ENCODE measurements at places on chromosomes 11 and 22.

DNA sequence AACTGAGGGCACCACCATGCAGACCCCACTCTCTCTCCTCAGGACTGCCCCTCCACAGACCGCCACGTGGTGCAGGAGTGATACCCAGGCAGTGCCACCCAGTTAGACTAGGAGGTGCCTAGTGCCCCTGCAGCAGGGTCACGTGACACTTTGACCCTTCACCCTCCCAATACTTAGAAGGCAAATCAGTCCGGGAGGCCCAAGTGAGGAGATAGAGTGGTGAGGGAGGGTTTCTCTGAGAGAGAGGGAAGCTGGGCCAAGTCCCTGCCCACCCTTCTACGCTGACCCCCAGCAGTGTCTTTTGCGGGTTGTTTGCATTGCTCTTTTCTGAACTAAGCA is 84.6 kb downstream of the BUD13 start:
- no peak for DNase-seq

- peak; percentile 12 for DNase-seq
These were observed 396.9 kb downstream of the RAB38 start for GRCh38 chr11:87778357-87778756.

DNA sequence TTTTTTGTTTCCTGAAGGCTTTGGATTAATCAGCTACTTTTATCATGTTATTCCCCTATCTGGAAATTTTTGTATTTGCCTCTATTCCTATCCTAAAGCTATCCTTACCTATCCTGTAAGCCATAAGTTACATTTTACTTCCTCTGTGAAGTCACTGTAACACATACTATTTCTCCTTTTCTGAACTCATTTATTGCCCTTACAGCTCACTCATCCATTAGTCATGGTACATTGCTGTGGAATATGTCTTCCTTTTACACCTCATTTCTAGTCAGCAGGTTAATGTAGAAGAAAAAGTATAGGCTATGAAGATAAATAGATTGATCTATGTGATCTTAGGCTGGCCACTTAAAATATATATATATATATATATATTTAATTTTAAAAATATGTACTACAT is 28.0 kb downstream of the SWAP70 start:
- DNase-seq: no peak

- DNase-seq: no peak
These were observed 73.3 kb downstream of the ENTHD1 start for GRCh38 chr22:39820256-39820655.

- DNase-seq: no peak
These were observed 4.4 kb downstream of the A4GALT start for GRCh38 chr22:42716221-42716620.

GRCh38 chr11:93487032-93487483 is 56.1 kb downstream of the SMCO4 start:
- DNase-seq: no peak

DNA sequence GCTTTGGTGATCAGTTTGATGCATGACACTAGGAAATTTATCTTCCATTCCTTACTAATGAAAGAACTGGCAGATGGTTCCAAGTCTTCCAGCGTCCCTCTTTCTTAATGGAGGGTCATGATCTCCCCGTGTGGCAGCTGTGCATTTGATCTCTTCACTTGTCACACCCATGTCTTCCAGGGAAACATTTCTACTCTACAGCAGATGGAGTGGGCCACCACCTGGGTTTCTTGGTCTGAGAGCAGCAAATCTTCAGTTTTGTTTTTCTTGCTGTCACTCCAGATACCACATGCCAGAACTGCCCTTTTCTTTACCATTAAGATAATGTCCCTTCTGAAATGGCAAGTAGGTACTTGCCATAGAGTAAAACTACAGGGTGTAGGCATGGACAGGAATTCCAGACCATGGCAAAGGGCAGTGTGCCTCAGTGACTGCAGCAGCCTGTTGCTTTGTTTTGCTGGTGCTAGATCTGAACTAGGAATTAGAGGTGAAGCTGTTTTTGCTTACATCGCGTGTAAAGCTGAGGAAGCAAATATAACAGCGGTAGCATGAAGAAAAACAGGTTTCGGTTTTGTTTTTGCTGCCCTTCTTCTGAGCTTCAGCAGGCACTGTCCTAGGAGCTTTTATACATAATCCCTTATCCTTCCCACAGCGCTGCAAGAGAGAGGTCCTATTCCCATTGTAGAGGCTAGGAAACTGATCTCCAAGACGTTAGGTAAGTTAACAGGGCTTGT is 20.7 kb upstream of the C11orf96 start:
- DNase-seq: no peak

GRCh38 chr11:3217818-3218482 is 663 bp downstream of the MRGPRG start:
- DNase-seq: no peak

DNA sequence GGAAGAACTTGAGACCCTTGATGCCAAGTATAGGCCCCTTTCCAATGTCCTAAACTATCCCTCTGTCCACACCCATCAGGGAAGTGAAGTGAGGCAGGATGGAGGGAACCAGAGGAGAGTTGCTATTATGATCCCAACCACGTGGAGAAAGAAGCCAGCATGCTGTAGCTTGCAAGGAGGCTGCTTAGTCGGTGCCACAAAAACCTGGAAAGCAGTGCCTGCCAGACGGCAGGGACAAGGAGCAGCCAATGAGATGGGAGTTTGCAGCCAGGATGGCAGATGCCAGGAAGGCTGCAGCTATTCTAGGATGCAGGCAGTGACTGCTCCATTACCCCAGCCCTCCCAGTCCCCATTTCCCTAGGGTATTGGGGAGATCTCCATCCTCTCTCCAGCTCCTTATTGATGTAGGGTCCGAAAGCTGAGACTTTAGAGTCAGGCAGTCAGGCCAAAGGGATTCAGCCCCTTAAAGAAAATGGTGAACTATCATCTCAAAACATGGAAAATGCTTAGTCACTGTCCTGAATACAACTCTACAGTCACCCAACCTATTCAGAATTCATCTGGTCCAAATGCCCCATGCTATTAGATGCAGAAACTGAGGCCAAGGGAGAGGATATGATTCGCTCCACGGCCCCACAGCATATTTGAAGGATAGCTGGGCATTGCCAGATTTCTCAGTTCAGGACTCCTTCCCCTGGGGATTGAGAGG is 18.4 kb upstream of the LRRC55 start:
- DNase-seq: no peak

DNA sequence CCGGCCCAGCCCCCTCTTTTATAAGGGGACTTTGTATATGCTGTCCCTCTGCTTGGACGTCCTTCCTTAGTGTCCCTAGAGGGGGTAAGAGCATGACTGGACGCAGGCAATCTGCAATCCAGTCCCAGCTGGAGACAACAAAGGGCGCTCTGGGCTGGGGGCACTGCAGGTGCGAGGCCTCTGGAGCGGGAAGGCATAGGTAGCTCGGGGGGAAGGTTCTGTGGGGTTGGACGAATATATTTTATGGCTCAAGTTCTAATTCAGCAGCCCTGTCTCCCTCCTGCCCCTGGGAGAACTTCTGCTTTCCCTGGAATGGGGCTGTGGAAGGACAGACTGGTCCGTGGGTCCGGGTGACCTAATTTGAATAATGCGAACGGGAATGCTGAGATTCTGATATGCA is 40.0 kb downstream of the KCNJ4 start:
- DNase-seq: no peak

GRCh38 chr22:39941601-39942000 is 18.6 kb upstream of the TMA7B start:
- DNase-seq: no peak

- DNase-seq: no peak
These were observed 28.6 kb upstream of the OR8B8 start for GRCh38 chr11:124474079-124474478.

- peak; percentile 25 for DNase-seq
These were observed 13.4 kb downstream of the NEAT1 start for GRCh38 chr11:65435981-65436411.

GRCh38 chr11:47533690-47534151 is 19.2 kb downstream of the CELF1 start:
- no peak for DNase-seq

- peak; percentile 90 for DNase-seq
These were observed 113.8 kb downstream of the RBFOX2 start for GRCh38 chr22:35914665-35915476.

GRCh38 chr11:119594639-119595249 is 134.3 kb downstream of the NECTIN1 start:
- no peak for DNase-seq

- no peak for DNase-seq
These were observed 114.8 kb downstream of the KCNQ1OT1 start for GRCh38 chr11:2584812-2585565.

DNA sequence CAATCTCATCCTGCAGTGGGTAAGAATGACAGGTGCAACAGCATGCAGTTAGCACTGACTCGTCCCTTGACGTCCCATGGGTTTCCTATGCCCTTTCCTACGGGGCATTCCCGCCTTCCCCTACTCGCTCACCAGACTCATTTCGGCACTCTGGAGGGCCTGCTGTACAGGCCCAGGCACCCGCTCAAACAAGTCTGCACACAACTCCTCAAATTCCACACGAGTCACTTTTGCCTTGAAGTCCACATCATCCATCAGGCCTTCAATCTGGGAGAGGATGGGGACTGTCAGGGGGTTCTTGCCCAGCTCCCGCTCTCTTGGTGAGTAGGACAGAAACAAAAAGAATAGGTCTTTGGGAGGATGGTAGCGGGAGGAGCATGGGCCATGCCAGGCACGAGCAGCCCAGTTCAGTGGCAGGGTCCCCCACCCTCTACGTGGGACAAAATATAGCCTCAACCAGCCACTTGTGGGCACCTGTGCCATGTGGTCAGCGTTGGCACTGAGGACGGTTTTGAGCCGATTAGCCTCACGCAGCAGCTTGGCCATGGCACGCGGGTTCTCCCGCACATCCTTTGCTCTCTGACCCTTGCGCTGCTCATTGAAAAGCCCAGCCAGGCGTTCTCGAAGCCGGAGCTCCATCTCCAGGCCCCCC is 4.7 kb downstream of the HYOU1 start:
- no peak for DNase-seq

- no peak for DNase-seq
These were observed 28.3 kb downstream of the MYO18B start for GRCh38 chr22:25770333-25770732.

- no peak for DNase-seq
These were observed 4.2 kb upstream of the RASGRP2 start for GRCh38 chr11:64747961-64748665.

- DNase-seq: peak; percentile 43
These were observed 6.0 kb downstream of the SYN3 start for GRCh38 chr22:33051960-33052839.

GRCh38 chr11:38884145-38884865 is 2286.3 kb upstream of the RAG2 start:
- no peak for DNase-seq

GRCh38 chr11:4156571-4156970 is 62.0 kb downstream of the RRM1 start:
- DNase-seq: no peak

DNA sequence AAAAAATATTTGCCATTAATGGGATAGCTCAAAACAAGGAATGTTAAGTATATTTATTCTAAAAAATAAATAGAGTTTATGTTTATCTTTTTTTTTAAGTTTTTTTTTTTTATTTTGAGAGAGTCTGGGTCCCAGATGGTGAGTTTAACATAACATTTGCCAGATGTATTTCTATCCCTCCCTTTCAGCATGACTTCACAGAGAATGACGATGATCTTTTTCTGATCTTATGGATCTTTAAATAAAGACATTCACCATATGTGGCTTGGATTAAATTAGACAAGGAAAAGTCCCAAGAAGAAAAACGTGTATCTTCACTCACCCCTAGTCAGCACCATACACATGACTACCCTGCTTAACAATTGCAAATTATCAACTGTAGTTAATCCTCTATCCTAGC is 839.8 kb upstream of the CNTN5 start:
- DNase-seq: no peak

DNA sequence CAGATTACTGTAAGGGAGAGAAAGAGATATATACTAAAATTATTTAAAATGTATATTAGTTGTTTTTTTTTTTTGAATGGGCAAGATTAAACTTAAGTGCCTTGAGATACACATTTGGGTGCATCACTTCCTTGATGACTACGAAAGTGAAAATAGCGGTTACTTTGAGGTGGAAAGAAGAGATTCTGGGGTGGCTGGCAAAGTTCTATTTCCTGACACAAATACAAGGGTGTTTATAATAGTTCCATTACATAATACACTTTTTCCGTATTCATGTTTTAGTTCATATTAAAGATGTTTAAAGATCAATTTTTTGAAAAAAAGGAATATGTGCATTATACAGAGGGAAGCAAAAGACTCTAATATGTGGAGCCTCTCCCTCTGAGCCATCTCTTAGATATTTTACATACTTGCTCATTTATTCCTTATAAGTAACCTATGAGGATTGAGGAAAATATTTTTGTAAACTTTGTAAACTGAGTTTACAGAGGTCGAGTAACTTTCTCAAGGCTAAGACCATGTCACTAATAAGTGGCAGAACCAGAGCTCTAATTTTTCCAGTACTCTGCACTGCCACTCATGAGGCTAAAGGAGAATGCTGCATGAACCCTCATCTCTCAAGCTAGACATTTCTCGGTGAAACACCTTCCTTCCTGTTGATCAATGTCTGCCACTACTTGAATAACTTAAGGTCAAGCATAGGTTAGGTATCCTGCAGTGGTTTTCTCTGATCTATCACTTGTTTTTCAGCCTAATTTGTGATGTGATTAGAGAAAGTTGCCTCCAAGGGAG is 58.6 kb downstream of the DDIAS start:
- no peak for DNase-seq

DNA sequence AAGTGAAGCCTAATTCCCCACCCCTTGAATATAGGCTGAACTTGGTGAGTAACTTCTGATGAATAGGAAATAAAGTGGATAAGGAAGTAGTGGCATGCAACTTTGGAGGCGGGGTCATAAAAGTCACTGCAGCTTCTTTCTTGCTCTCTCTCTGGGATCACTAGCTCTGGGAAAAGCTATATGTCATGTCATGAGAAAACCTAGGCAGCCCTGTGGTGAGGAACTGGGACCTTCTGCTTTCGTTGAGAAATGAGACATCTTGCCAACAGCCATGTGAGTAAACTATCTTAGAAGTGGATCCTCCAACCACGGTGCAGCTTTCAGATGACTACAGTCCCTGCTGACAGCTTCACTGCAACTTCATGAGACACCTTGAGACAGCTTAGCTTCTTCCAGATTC is 15.7 kb downstream of the ZNF214 start:
- no peak for DNase-seq

DNA sequence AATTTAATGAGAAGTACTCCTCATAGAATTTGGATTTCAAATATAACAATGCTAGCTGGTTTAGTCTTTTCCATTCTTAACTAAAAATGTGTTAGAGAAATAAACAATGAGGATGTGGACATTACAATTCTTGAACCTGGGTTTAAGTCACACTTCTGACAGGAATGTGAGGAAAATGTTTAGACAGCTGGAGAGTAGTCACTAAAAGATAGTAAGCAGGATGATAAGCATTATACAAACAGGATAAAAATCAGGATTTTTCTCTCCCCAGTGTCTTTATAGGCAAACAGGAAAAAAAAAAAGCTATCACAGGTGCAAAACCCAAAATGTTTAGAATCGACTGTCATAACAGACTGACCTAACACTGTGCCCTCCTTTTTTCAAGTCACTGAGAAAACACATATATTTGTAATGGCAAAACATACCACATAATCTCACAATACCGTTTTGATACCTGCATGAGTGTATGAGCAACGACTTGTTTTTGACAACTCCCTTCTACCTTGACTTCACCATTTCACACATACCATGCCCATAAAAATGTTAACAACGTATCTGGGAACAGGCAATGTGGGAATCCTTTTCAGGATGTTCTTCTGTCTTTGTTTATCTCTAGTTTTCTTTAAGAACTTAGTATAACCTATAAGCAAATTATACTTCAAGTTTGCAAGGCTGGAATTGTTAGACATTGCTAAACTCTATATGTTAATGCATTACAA is 242.0 kb downstream of the SBF2 start:
- DNase-seq: no peak

All from ELF-1 (cell line).